Coronary artery (tissue), 2 donors: ENCODE measurements at places on chromosomes 1 and 21.

DNA sequence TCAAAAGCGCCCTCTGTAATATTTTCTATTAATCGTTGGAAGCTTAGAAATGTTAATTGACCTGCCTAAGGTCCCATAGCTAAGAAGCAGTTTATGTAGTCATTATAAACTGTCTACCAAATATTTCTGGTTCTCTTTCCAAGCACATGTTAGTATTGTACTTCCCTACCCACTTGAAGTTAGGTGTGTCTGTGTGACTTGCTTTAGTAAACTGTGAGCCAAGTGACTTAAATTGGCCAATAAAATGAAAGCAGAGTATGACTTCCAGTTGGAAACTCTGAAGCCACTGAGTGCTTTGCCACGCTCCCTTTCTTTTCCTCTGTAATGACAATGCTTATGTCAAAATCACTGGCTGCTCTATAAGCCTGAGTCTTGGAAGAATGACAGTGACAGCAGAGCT, 20.6 kb upstream of the ADAMTS1 start:
- DNase-seq: no peak

GRCh38 chr1:150696162-150696561, 792 bp downstream of the GOLPH3L start:
- no peak for DNase-seq

DNA sequence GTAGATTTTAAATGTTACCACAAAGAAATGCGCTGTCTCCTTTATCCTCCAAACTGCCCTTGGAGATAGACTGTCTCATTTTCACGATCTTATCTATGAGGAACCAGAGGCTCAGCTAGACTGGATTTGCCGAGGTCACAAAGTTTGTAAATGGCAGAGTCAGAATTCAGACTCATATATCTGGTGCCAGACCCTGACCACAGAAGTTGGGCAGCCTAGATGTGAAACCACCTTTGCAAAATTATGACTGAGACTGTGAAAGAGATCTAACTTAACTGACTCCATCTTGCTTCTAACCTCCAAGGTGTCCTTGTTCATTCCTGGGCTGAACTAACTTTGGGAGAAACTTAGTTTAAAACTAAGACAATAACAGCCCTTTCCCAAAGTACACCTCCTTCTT, 14.1 kb downstream of the CNR2 start:
- no peak for DNase-seq

- no peak for DNase-seq
Observed at GRCh38 chr21:41228006-41228370, 60.0 kb downstream of the BACE2 start.

DNA sequence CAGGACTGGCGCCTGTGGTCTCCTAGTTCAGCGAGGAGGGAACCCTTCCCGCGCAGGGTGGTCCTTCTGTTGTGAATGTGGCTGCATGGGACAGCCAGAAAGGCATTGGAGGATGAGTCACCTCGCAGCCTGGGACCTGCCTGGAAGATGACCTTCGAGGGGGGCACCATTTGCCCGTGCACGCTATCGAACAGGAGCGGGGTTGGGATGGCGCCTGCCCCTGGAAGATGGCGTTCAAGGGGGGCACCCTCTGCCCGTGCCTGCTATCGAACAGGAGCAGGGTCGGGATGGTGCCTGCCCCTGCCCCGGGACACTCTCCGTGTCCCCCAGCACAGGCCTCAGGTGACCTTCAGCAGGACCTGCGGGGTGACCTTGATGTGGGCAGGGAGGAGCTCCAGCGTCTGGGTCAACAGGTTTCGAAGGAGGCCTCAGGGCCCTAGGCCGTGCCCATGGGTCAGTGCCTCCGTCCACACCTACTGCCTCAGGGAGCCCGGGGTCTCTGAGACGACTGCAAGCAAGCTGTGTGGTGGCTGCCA, 1.7 kb upstream of the ACTRT2 start:
- DNase-seq: no peak

DNA sequence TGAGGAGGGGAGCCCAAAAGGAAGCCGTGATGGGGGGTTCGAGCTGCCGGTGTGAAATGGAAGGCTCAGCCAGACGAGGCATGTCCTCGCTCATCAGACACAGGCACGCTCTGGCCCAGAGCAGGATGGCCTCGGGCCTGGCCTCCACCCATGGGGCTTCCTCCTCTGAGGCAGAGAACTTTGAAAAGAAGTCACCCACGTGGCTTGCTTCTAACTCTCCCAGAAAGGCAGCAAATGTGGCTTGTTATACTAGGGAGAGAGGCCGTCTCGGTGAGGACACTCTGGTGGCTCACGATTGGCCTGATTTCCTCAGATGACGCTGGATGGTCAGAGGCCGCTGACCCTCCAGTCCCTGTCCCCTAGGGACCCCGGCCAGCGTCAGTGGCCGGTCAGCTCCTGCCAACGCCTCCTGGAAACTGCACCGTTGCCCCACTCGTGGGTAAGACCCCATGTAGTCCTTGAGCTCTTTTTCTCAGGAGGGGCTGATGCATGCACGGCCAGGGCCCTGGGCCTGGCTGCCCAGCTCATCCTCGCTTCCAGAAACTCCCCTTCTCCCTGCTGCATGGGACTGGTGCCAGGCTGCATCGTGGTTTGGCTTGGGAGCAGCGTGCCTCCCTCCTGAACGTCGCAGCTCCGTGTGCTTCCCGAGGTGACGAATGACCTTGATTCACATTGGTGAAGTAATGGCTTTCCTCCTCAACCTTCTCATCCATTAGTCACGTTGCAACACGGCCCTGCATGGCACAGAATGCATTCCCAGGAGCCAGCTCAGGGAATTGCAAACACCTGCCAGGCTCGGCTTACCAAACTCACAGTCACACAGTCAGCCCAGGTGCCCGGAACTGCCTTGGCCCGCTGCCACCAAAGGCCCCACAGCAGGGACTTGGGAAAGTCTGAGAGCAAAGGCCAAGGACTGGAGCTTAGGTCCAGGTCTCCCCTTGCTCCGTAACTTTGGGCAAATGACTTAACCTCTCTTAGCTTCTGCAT, 58.8 kb downstream of the TOMM20 start:
- no peak for DNase-seq

DNA sequence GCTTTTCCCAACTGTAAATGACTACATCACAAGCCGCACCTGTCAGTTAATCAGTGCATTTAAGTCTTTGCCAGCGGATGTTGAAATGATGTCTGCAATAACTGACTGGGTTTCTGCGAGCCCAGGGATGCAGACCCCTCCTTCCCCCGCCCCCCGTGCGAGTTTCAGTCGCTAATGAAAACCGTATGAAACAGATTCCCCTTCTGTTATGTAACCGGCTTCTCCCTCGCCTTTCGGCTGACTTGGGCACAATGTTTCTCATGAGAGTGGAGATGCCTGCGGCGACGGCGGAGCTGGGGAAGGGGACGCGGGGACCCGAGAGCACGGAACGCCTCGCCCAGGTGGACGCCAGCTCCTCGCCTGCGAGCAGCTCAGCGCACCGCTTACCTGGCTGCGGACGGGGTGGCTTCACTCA, 753 bp downstream of the KCNJ6 start:
- no peak for DNase-seq

- DNase-seq: no peak
Observed at GRCh38 chr1:204565617-204566582, 49.7 kb downstream of the MDM4 start.

DNA sequence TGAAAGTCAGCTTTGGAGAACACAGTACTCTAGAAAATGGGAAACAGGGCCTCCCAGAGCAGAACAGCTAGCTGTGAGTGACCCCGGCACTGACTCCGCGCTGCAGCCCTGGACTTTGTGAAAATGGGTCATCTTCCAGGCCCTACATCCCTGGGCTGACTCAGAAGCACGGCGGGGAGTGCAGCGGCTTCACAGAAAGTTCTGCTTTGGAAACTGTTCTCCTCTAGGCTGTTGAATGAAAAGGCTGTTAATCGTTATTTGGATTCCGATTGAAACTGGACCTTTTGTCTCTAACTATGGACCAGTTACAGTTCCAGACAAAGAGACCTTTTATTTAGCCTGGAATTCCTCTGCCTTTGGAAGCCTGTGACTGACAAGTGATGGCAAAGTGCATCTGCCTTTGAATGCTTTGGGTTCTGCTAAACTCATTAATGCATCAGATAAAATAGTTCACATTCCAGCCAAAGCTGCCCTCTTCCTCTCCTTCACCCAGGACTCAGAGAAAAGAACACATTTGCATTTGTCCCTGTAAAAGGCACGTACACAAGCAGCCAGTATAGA, 144.9 kb upstream of the HOOK1 start:
- DNase-seq: no peak

GRCh38 chr1:242579528-242580235, 55.2 kb upstream of the PLD5 start:
- no peak for DNase-seq

DNA sequence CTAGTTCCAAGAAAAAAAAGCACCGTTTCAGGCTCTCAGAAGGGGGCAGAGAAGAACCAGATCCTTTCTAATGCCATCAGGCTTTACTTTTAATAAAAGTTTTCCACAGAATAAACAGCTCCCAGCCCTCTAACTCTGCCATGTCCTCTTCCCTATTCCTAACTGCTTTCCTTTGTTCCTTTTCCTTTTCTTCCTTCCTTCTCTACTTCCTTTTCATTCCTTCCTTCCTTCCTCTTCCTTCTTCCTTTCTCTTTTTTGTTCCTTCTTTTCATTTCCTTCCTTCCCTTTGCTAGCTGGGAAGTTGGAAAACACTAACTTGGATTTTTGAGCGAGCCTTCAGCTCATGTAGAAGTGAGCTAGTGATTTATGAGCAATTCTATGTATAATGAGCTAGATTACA, 46.2 kb downstream of the KDM5B start:
- DNase-seq: no peak
